ENCODE measurements at places on chromosomes 3 and 15.

- ATAC-seq = no peak
Observed at GRCh38 chr3:196493292-196493691, 10.3 kb downstream of the RNF168 start.

DNA sequence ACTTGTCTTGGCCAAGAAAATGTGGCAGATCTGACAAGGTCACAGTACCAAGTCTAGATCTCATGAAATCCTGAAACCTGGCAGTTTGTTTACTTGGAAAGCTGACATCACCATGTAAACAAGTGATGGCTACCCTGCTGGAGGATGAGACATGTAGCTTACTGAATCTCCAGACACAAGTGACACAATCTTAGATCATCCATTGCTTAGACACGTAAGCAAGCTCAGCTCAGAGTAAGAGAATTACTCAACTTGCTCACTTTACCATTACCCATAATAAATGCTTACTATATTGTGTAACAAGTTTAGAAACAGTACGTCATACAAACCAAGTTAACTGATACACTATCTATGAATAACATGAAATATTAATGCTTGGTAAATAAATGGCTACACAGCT, 263.8 kb downstream of the TBC1D5 start:
- ATAC-seq = no peak

DNA sequence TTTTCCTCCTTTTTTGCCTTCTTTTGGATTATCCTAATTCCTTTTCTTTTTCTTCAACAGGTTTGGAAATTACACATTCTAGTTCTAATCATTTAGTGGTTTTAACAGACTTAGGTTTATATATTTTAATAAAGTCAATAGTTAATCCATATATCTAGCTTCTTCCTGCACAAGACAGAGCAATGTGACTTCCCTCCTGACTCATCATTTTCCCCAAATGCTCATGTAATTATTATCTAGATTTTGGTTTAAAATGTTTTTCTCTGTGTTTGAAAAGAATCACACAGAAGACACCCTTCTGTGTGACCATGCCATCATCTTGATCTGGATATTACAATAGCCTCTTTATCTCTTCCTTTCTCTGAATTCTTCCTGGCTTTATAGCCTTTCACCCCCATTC, 28.6 kb upstream of the SSR3 start:
- no peak for ATAC-seq

GRCh38 chr3:61750766-61751165, 189.4 kb downstream of the PTPRG start:
- no peak for ATAC-seq

GRCh38 chr15:74502301-74502700, 38.7 kb upstream of the ARID3B start:
- ATAC-seq = no peak

GRCh38 chr3:197227780-197228574, 70.4 kb downstream of the DLG1 start:
- no peak for ATAC-seq

GRCh38 chr3:37809846-37810447, 51.7 kb upstream of the CTDSPL start:
- ATAC-seq = no peak

DNA sequence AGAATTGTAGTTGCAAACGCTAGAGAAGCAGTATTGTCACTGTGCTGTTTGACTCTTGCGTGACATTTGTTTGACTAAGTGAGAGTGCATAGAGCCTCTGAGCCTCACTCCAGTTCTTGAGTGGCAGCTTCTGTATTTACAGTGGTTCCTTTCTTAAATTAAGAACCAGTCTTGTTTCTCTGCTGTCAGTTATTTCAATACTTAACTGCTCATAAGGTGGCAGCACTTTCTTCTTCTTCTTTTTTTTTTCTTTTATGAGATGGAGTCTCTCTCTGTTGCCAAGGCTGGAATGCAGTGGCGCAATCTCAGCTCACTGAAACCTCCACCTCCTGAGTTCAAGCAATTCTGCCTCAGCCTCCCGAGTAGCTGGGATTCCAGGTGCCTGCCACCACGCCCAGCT, 372.1 kb downstream of the LPP start:
- ATAC-seq = no peak

- ATAC-seq = no peak
Observed at GRCh38 chr15:73838831-73839426, 34.4 kb upstream of the TBC1D21 start.

- no peak for ATAC-seq
Observed at GRCh38 chr15:88651971-88652370, 13.2 kb downstream of the ISG20 start.

GRCh38 chr15:90553248-90553745, 23.6 kb downstream of the CRTC3 start:
- ATAC-seq = no peak

DNA sequence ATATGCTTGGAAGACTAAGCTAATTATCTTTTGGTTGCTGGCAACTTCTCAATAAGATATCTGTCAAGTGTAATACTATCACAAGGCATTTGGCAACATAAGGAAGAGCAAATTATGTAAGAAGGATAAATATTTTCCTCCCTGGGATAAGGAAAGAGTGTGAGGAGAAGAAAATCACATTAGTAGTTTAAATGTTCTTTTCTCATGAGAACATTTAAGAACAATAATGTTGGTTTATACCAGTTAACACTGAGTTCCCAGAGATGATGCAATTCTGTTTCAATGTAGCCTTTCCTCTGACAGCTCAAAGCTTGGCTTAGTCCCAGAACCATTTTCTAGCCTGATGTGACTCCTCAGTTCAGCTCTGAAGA, 66.1 kb upstream of the NPHP3 start:
- ATAC-seq = no peak

DNA sequence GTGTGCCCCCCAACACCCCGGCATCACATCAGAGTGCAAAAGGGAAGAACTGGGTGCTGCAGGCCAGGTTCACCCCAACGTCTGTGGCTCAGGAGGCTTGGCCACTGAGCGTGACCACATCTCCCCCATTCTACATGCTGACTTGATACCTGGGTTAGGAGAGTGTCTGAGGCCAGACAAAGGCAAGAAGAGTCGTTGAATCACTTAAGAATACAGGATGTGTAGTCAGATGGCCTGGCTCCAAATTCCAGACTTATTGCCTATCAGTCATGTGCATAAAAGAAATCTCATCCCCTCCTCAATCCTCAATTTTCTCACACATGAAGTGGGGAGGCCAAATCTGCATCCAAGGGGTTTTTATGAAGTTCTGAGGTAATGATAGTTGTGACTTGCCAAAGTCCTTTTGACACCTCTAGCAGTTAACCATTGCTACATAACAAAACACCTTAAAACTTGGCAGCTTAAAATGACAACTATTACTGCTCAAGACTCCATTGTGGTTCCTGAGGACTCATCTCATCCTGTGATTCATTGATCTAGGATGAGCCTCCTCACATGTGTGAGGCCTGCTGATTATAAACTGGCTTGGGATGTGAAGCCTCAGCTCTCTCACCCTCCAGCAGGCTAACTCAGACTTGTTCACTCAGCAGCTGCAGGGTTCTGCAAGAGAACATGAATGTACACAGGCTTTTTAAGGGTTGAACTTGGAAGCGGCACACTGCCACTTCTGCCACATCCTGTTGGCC, 138.8 kb upstream of the TLE3 start:
- ATAC-seq = no peak

DNA sequence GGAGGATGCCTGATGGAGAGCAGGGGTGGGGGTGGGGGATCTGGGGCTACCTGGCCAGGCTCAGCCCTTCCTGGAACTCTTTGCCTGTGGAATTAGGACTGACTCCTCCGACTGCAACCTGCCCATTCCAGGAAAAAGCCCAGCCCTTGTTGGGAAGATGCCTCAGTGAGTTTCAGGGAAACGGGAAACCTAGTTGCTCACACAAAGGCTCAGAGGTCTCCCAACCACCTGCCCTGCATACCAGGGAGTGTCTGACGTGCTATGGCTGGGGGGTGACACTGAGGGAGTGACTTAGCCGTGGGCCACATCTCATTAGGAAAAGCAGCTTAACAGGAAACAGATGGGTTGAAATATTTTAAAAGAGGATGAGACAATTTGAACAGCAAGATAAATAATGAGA, 27.9 kb downstream of the CYP8B1 start:
- ATAC-seq = no peak

- ATAC-seq = no peak
Observed at GRCh38 chr3:68033867-68034266, 379.5 kb upstream of the SUCLG2 start.

GRCh38 chr3:194231929-194232832, 96.2 kb downstream of the HES1 start:
- ATAC-seq = no peak

DNA sequence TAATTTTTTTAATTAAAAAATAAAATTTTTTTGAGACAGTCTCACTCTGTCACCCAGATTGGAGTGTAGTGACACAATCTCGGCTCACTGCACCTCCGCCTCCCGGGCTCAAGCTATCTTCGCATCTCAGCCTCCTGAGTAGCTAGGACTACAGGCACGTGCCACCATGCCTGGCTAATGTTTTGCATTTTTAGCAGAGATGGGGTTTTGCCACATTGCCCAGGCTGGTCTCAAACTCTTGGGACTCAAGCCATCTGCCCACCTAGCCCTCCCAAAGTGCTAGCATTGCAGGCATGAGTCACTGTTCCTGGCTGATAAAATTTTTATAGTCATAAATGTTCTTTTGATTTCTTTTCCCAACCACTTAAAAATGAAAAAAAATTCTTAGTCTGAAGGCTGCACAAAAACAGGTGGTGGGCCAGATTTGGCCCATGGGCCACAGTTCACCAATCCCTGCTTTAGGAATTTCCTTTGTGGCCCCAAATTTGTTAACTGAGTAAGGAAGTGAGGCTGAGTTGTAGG, 9.2 kb downstream of the UBA5 start:
- ATAC-seq = no peak

DNA sequence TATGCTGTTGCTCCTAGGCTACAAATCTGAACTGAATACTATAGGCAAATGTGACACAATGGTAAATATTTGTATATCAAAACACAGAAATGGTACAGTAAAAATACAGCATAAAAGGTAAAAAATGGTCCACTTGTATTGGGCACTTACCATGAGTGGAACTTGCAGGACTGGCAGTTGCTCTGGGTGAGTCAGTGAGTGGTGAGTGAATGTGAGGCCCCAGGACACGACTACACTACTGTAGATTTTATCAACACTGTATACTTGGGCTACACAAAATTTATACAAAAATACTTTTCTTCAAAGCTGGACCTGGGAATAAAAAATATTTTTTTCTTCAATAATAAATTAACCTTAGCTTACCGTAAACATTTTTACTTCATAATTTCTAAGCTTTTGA, 41.6 kb upstream of the DUT start:
- no peak for ATAC-seq

DNA sequence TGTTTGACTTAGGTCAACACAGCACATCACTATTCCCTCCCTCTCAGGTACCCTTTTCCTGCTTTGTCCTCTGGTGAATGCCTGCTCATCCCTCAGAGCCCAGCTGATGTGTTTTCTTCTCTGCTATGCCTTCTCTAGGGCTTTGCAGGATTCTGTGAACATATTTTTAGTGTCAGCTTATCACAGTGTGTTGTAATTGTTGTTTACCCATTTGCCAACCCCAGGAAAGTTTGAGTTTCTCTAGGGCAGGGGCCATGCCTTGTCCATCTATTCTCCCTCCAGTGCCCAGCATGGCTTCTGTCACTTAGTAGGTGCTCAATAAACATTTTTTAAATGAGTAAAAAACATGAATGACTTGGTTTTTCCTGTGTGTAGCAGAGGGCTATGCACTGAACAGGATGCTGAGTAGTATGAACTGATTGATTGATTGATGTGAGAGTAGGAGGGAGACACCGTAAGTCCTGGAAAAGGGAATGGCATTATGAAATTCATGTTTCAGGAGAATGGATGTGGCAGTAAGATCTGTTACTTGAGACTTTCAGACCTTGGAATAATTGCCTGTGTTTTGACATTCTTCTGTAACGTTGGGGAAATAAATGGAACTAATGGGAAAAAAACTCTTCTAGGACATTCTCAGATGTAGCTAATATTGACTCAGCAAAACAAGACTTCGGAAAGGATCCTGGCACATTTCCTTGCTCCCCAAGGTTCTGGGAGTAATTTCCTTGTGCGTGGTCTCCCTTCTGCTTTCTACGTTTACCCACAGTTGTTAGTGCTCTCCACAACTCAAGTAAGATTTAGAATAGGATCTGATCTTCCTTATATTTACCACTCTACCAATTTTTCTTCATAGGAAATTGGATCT, 267.3 kb upstream of the TBL1XR1 start:
- ATAC-seq = no peak

DNA sequence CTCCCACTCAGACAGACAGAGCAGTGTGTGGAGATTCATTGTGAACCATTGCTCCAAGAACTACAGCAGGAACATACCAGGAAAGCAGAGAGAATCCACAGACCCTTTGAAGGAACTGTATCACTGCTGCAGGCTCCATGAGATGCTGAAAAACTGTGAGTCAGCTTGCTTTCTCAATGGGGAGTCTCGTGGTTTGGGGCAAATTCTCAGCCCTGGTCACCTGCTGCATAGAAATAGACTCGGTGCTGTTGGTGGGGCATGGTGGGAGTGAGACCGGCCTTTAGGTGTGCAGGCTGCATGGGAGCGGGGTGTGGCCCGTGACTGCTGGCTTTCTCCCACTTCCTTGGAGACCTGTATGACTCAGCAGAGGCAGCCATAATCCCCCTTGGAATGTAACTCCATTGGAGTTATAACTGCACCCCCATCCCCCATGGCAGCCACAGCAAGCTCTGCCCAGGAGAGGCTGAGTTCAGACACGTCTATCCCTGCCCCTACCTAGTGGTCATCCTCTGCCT, 35.6 kb downstream of the ALCAM start:
- ATAC-seq = no peak

DNA sequence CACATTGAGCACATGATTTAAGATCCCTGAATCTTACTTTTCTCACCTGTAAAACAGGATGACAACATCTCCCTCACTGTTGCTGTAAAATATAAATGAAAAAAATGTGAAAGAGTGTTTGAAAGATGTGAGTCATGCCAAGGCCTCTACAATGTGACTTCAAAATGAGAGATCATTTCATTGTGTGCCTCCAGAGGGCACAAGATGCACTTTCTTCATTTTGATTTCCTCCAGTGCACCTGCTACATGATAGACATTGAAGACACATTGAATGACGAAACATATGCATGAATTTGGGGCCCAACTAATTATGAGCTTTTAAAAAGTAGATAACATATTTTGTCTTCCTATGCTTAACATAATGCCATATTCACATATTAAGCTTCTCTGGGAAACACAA, 170.3 kb downstream of the MOBP start:
- no peak for ATAC-seq

- peak; percentile 84 for ATAC-seq
Observed at GRCh38 chr3:134239538-134239937, 11.1 kb downstream of the RYK start.

- ATAC-seq = no peak
Observed at GRCh38 chr3:51156147-51156546, 228.9 kb upstream of the MANF start.

- peak; percentile 78 for ATAC-seq
Observed at GRCh38 chr3:170007031-170007663, 30.6 kb upstream of the GPR160 start.

- ATAC-seq = no peak
Observed at GRCh38 chr3:35187908-35188307, 451.4 kb upstream of the ARPP21 start.

Measured in stimulated activated memory B cell treated with anti-CD40 and anti-IgM and Interleukin-4, amounts not matched to agents 10 μg/mL and 1 μg/mL and 100 μg/mL, for 72 hours (primary cell).